ENCODE measurements at places on chromosomes 13 and 19.

DNA sequence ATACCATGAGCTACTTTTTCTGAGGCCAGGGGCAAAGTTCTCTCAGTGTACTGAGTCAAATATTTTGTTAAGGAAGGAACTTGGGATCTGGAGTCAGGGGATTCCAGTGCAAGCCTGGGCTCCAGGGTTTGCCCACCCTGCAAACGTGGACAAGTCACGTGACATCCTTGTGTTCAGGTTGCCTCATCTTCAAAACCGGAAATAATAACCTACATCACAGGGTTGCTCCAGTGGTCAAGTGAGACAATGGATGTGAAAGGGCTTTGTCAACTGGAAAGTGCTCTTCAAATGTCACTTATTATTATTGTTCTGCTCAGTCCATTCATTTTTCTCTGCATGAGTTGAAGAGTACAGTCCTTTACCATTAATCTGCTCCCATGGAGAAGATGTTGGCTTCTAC lies 414.9 kb downstream of the COG6 start:
- DNase-seq = no peak

- no peak for DNase-seq
These were observed 156.8 kb downstream of the RGCC start for GRCh38 chr13:41613984-41614661.

- DNase-seq = no peak
These were observed 666 bp downstream of the MEIS3 start for GRCh38 chr19:47418692-47419029.

- no peak for DNase-seq
These were observed 10.7 kb downstream of the RELB start for GRCh38 chr19:45011959-45012358.

- no peak for DNase-seq
These were observed 280.0 kb downstream of the SHISA2 start for GRCh38 chr13:25771641-25772478.

DNA sequence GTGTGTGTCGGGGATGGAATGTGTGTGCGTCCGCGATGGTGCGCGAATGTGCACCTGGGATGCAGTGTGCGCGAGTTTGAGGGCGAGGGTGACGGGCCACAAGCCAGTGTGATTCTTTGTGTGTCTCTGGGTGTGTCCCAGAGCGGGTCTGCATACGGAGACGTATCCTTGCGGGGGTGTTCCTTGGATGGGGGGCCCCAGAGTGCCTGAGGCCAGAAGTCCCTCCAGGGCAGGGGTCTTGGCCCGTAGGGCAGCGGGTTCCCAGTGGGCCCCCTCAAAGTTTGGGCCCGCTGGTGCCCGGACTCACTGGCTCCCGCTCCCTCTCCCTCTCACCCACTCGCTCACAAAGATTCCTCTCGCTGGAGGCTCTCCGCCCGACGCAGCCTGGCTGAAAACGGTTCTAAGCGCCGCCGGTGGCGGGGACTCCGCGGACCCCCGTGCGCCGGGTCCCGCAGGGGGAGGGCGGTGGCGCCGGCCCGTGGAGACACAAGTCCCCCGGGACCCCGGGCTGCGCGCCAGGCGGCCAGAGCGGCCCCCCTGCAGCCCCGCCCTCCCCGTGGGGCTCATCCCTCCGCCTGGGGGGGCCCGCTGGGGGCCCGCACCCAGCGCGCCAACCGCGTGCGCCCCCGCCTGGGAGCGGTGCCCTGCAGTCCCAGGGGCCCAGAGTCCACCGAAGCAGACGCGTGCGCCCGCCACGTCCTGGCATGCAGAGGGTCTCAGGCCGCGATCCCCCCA lies 886 bp downstream of the CRLF1 start:
- DNase-seq = no peak

- DNase-seq = no peak
These were observed 4.2 kb upstream of the TNFSF11 start for GRCh38 chr13:42569576-42570344.

GRCh38 chr13:60453490-60453889 lies 56.5 kb downstream of the TDRD3 start:
- no peak for DNase-seq

DNA sequence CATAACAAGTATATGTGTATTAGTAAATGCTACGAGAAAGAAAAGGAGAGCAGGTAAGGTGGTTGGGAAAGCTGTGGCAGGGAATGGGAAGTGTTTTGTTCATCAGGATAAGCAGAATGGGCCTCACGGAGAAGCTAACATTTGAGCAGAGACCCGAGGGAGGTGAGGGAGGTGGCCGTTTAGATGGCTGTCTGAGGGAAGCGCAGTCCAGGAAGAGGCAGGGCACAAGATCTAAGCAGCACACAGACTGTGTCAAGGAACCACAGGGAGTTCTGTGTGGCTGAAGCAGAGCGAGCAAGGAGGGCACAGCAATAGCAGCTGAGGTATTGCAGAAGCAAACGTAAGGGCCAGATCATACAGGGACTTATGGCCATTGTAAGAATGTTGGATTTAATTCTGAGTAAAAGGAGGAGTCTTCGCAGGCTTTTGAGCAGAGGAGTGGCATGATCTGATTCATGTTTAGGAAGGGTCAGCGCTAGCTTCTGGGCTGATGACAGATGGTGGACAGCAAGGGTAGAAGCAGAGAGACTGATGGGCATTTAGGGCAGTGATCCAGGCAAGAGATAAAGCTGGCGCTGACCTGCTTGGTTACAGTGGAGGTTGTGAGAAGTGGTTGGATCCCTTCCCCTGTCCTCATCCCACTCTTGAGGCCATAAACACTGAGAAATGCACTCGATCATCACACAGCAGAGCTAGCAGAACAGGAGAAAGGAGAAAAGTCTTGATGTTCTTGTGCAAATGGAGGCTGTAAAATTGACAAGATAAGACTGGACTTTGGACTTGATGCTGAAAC lies 199.9 kb downstream of the LACC1 start:
- no peak for DNase-seq

DNA sequence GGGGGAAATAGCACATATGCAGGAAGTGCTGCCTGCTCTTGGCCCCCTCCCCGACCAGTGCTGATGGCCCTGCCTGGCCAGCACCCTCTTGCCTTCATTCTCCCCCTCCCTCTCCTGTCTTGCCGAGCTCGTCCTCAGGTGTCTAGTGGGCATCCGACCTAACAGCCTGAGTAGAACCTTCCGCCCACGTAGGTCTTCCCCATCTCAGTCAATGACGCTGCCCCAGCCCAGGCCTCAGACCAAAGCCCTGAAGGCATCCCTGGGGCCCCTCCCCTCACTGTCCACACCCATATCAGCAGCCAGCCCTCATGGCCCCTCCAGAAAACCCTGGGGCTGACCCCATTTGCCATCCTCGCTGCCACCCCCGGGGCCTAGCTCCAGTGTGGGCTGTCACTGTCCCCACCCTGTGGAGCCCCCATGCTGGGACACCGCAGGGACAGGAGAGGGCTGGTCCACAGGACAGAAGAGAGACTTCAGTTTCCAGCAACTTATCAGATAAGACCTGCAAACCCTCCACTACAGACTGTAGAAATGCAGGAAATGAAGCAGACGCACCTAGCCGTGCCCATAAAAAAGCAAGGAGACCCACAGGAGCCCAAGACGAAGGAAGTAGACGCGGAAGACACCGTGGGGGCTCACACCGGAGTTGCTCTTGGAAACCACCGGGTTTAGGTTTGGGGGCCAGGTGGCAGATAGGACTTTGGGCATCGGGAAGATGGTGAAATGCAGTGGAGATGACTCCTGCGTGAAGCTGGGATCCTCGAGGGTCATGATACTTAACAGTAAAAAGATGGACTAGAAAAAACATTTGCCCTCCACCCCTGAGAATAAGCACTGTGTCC lies 38.3 kb downstream of the AP1M1 start:
- no peak for DNase-seq

DNA sequence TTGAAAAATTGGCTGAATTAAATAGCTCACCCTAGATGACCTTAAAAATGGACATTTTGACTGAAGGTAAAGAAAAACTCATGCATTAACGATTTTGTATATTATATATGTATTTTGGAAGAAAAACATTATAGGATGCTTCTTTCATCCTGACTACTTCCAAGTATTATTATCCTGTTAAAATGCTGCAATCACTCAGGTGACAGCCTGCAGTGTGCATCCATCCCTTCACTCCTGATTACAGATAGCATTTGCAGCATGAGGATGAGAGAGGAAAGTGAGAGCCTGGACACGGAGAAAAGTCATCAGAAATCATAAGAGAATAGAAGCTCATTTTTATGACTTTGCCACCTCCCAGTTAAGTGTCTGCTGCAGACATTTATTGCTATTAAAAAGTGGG lies 1055.6 kb downstream of the PCDH17 start:
- no peak for DNase-seq

GRCh38 chr13:35499676-35500075 lies 23.2 kb upstream of the MAB21L1 start:
- no peak for DNase-seq

DNA sequence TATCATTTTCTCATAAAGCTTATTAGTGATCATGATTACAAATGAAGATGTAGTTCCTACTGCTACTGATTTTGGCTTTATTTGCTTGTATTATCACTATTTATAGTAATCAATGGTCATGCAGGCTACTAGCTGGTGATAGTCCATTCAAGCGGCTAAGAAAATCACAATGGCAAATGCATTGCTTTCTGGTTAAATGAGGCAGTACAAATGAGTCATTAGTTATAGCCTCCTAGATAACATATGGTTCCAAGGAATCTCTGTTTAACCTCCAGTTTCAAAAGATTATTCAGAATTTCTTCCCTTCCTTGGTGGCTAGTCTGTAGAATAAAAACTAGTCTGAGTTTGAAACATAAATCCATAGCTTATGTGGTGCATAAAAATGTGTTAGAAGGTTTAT lies 141.3 kb upstream of the HTR2A start:
- DNase-seq = no peak

DNA sequence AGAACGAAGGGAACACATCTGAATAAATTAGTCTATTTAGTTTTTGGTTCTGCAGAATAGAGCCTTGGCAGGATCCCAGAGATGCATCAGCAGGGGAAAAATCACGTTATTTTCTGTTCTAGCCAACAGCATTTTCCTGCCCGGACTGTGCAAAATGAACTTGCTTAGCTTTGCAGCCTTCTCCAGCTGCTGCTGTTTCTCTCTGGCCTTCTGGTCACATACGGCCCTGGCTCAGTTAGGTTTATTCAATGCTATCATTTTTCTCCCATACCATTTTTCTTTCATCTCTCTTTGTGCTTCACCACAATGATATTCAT lies 110.4 kb upstream of the KL start:
- no peak for DNase-seq

DNA sequence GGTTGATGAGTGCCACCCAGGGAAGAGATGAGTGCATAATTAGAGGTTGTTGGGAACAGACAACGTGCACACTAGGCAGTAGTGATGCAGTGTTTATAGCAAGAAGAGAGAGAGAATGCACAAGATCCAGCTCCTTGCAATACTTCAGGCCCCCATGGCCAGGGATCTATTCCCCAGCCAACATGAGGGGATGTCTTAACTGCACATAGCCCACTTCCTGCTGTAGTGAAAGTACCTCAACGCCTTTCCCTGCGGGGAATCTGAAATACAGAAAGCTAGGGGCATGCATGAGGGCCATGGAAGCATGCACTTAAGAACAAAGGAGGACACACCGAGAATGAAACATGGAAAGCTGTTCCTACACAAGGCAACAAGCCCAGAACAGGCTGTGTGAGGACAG lies 636.7 kb upstream of the GPC6 start:
- DNase-seq = no peak

GRCh38 chr13:107665926-107666458 lies 549.3 kb downstream of the LIG4 start:
- no peak for DNase-seq

DNA sequence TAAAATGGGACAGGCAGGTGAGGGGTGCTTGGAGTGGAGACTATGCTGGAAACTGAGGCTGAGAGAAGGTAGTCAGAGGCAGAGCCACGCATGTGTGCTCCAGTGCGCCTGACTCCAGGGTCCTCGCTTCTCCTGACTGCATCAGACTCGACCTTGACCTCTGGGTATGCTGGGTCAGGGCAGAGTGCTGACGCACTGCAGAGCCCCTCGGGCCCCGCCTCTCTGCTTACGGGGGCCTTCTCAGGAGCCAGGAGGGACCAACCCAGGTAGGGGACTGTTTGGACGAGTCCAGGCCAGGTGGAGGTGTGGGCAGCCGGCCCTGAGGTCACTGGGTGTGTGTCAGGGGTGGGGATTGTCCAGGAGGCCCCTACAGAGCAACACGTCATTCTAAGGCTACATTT lies 22.9 kb upstream of the SLC7A10 start:
- DNase-seq = no peak

DNA sequence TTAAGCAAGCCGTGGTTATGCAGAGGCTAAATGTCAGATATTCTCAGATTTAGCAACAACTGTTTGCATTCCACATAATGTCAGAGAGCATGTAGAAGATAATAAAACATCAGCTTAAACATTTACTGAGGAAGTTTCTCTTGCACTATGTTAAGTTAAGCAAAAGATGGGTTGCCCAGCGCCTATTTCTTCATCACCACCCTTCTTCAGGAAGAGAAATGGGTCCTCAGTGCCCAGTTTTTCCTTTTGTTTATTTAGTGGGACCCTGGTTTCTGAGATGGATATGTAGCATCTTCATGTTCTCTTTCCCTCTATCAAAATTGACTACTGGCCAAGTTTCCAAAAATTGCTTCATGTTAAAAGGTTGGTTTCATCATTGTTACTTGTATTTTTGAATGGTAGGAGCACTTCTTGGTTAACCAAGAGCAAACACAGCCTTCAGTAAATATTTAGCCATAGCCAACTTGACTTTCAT lies 356.8 kb downstream of the RFC3 start:
- no peak for DNase-seq

DNA sequence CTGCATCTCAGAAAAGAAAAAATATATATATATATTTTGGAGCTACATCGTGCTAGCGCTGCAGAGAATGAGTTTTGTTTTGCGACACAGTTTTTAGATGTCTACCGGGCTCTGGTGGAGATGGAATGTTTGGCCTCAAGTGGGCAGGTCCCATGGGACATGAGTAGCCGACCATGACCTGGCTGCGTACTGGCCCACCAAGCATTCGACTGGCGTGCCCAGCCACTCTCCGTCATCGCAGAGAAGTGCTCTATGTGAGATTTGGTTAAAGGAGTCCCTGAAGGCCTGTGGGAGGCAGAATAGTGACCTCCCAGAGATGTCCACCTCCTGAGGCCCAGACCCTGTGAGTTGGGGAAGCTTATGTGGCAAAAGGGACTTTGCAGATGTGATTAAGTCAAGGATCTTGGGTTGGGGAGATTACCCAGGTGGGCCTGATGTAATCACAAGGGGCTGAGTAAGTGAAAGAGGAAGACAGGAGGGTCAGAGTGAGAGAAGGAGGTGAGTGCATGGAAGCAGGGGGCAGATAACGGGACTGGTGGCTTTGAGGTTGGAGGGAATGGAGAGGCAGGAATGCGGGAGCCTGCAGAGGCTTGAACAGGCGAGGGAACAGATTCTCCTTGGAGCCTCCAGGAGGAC lies 821 bp upstream of the LILRB4 start:
- no peak for DNase-seq

GRCh38 chr13:30647824-30648521 lies 30.3 kb downstream of the USPL1 start:
- DNase-seq = no peak

DNA sequence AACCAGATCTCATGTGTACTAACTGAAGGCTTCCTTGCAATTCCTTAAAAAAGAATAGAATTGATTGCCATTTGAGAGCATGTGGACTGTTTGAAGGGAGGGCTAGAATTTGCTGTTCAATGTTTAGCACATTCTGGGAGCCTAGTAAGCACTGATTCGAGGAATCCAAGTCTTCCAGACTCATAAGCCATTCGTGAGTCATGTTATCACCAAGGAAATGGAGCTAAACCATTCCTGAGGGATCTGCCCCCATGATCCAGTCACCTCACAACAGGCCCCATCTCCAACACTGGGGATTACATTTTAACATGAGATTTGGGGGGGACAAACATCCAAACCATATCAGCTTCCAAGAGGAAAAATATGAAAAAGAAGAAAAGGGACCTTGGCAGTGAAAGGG lies 276.4 kb downstream of the KCNRG start:
- DNase-seq = no peak

GRCh38 chr13:20424949-20425348 lies 100.7 kb downstream of the CRYL1 start:
- DNase-seq = no peak
